WTC11 (cell line): ENCODE measurements at places on chromosomes 16 and 17. TPM values are rescaled to one million over a fixed set of nuclear protein-coding genes. Genes with fewer than 3 reads are reported as not detected.

The PIGS gene
- total RNA-seq, result 50.6 to 55.0 TPM (median 54.6 TPM) in 3 replicates

The CES1 gene
- 1.5 to 2.1 TPM (median 2.0 TPM) in 3 replicates for total RNA-seq

The OR3A2 gene
- not detected in 3 replicates for total RNA-seq

The FGF11 gene
- total RNA-seq, result 19.8 to 29.1 TPM (median 28.0 TPM) in 3 replicates

The CES5A gene
- total RNA-seq, result not detected in 3 replicates

The MPV17L gene
- 5.4 to 8.4 TPM (median 6.4 TPM) in 3 replicates for total RNA-seq

The GAS7 gene
- 12.3 to 13.9 TPM (median 13.4 TPM) in 3 replicates for total RNA-seq

The NKIRAS2 gene
- 31.9 to 37.3 TPM (median 36.1 TPM) in 3 replicates for total RNA-seq

The HOXB6 gene
- 0.11 TPM in 1 of 3 replicates, not detected in the others for total RNA-seq

The NPIPB6 gene
- 0.83 to 2.6 TPM (median 2.5 TPM) in 3 replicates for total RNA-seq

The EPN3 gene
- total RNA-seq, result 6.9 to 8.8 TPM (median 8.1 TPM) in 3 replicates

The CCL16 gene
- total RNA-seq, result not detected in 3 replicates

The XAF1 gene
- total RNA-seq, result 0.16 to 0.37 TPM (median 0.20 TPM) in 3 replicates

The CLEC3A gene
- not detected in 3 replicates for total RNA-seq

The DRC3 gene
- 0.34 to 0.48 TPM (median 0.42 TPM) in 3 replicates for total RNA-seq

The MYH8 gene
- total RNA-seq, result not detected in 3 replicates

The CASKIN1 gene
- 9.4 to 15.7 TPM (median 11.3 TPM) in 3 replicates for total RNA-seq

The KRTAP9-4 gene
- not detected in 3 replicates for total RNA-seq

The KRT17 gene
- 0.53 to 1.5 TPM (median 0.92 TPM) in 3 replicates for total RNA-seq

The TUBG2 gene
- total RNA-seq, result 22.1 to 26.7 TPM (median 22.2 TPM) in 3 replicates
